ENCODE measurements at places on chromosomes 12 and 14.

DNA sequence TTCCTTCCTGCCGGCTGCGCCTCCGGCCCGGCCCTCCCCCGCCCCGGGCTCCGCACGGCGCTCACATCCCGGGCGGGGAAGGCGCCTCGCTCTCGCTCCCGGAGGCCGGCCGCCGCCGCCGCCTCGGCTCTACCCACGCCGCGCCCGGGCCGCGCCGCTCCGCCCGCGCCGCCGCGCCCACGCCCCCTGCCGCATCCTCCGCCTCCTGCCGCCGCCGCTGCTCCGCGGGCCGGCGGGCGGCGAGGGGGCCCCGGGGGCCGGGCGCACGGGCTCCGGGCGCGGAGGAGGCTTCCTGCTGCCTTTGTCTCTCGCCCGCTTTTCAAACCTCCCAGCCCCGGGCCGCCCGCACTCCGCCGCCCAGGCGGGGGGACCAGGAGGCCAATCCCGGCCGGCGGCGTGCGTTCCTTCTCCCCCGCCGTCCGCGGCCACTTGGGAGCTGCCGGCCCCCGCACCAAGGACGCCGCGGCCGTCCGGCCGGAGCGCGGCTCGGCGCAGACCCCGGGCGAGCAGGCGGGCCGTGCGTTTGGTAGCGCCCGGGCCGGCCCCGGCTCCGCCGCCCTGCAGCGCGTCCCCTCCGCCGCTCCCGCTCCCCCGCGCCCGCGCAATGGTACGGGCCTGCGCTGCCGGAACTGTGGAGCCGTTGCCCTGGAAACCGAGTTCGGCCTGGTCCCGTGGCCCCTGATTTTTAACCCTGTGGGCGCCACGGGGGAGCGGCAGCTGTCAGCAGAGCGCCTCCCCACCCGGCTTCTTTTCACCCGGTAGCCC lies at the start of gene FBXL14:
TSS of gene FBXL14 (minus strand) at position 321 of the 765 bp plus-strand sequence. CDS start 515 bp downstream, outside the sequence.
- DNase-seq: peak; percentile 82

DNA sequence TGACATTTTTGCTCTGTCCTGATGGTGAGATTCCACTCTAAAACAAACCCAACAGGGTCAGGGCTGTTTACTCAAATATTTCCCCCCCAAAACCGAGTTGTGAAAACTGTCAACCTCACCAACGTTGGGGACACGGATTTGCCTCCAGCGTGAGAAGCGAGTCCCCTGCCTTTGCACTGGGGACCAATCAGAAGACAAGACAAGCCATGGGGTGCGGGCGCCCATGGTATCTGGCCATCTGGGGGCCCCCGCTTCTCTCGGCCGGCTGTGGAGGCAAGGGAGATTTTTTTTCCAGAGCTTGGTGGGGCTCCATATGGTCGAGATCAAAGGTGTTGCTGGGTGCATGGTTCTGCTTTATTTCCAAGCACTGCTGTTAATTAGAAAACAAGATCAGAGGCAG lies 272.1 kb downstream of the BCL11B start:
- no peak for DNase-seq

DNA sequence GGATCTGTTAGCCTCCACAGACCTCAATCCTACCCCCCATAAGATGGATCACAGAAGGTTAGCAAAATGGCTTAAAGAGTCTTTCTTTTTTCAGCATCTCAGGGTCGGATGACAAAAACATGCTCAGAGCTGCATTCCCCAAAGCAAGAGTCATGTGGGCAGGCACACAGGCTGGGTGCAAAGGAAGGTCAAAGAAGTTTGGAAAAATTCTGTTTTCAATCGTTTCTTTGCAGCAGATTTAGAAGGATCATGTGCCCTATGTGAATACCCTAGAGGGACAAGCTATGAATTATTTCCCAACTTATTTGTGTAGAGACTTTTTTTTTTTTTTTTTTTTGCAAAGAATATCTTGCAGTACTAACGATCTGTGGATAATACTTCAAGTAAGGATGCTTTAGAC lies 845.4 kb downstream of the VRK1 start:
- DNase-seq: no peak

- no peak for DNase-seq
Observed at GRCh38 chr14:58941629-58942028, 246.8 kb upstream of the DAAM1 start.

DNA sequence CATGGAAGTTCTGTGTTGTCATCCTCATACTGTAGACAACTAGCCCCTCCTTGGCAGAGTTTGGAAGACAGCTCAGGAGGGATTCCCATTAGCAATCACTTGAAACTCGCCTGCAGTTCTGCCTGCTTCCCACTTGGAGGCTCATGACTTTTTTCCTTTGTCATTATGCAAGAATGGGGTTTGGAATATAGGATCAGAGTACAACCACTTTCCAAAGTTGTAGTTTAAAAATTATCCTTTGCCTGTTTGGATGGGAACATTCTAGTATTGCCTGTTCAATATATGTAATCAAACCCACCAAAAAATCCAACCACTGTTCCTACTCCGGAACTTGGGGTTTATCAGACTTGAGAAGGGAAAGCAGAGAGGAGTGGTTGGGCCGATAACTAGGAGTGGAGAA lies 2.1 kb upstream of the GPD1 start:
- no peak for DNase-seq

- no peak for DNase-seq
Observed at GRCh38 chr14:54890788-54891187, 11.8 kb downstream of the GCH1 start.

All from stimulated activated CD8-positive, alpha-beta memory T cell treated with anti-CD3 and anti-CD28 coated beads, Interleukin-4, amount 100 ng/mL, for 1 hour (primary cell).